ENCODE measurements at places on chromosomes 13 and 19.

GRCh38 chr19:27765912-27766725 lies 1446.8 kb downstream of the UQCRFS1 start:
- DNase-seq, result no peak

DNA sequence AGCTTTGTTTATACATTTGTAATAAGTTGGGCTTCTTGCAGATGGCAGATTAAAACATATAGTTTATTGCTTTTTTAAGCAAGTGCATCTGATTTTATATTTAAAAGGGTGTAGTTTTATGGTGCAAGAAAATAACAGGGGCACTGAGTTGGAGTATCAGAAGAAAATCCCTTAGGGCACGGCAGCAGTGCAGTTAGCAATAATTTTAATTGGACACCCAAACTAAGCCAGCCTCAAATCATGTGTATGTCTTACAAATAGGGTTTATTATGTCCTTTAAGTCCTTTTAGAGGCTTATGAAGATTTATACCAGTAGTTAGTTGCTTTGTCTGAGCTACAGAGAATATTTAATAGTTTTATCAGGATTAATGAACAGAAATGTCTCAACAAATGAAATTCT lies 57.5 kb downstream of the GPC6 start:
- DNase-seq, result no peak

GRCh38 chr13:65875031-65875430 lies 1355.1 kb downstream of the PCDH9 start:
- no peak for DNase-seq

DNA sequence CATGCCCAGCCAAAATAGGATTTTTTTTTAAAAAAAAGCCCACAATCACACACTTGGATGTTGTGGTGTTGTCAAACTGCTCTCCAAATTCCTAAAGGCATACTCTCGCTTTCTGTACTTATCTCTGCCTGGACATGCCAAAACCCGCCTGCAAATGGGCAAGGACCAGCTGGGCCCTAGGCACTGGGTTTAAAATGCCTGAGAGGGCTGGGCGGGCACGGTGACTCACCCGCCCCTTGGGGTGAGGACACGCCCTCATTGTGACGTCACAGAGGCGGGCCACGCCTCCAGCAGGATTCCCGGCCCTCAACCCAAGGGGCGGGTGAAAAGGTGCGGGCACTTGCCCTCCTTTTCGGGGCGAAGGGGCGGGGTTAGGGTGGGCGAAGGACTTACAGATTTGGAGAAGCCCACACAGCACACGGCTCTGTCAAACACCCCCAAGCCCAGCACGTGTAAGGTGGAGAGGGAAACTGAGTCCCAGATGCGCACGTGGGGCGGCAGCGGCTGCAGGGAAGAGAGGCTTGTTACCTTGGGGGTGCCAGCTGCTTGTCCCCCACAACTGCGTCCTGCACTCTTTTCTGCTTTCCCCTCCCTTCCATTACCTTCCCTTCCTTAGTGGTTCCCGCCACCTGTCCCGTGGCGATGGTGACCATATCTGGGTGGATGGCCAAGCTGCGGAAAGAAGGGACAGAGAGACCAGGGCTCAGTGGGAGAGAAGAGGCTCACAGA lies 6.6 kb downstream of the EML2 start:
- no peak for DNase-seq

DNA sequence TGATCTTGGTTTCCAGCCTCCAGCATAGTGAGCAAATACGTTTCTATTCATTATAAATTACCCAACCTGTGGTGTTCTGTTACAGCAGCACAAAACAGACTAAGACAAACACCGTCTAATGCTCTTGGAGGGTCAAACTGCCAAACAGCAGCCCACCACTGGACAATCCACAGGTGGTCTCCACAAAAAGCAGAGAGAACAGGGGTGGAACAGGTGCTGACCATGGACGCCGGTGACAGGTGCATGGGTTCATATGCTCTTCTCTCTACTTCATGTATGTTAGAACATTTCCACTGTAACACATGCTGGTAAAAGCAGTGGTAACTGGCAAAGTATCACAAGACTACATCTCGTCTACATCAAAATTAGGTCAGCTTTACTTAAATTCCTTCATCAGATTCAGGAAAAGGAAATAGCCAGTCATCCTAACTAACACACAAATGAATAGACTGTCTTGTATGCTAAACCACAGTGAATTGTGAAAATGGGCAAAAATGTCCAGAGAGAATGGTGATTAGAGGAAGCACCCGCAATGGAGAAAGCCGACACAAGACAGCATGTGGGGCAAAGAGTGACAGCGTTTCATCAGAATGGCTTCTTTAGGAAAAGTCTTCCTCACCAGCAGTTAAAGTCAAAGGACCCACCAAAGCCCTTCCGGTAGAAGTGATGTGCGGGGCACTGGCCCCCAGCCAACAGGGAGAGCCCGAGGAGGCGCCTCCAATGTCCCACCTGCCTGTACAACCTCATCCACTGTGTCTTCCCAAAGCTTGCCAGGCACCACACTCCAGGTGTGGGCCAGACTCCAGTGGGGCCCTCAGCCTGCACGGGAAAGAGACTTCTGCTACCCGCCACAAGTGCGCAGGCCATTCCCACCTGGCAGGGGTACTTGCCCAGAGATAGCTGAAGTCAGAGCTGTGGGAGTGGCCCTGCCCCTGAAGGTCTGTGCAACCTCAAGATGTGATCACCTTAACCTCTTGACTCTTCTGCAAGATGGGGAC lies 6.5 kb downstream of the CARS2 start:
- DNase-seq, result no peak

GRCh38 chr13:33366469-33367062 lies 81.0 kb upstream of the STARD13 start:
- DNase-seq, result no peak

- DNase-seq, result no peak
These were observed 523.0 kb downstream of the MYO16 start for GRCh38 chr13:109152311-109152820.

DNA sequence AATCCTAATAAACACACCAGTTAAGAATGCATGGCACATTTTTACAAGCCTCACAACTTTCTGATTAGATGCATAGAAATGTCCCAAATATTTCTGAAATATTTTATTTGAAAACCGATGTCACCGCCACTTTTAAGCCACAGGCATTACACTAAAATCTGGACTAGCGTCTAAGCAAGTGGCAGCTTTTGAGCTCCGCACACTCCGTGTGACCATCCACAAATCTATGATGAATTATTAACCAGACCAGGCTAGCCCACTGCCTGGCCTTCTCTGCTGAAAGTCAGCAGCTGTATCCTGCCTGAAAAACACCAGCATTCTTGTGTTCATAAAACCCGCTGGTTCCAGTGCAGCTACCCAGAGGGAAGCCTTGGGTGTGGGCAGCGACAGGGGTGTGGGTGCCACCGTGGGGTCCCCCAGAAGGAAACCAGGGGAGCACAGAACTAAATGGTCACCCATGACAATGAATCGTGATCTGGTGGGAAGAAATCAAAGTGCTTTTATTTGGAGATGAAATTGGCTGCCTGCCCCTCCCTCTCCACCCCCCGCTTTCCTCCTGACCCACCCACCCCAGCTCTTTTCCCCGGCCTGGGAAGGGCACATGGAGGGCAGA lies 13.8 kb downstream of the RASA3 start:
- DNase-seq, result no peak
